ENCODE measurements at places on chromosomes 5 and 9.

DNA sequence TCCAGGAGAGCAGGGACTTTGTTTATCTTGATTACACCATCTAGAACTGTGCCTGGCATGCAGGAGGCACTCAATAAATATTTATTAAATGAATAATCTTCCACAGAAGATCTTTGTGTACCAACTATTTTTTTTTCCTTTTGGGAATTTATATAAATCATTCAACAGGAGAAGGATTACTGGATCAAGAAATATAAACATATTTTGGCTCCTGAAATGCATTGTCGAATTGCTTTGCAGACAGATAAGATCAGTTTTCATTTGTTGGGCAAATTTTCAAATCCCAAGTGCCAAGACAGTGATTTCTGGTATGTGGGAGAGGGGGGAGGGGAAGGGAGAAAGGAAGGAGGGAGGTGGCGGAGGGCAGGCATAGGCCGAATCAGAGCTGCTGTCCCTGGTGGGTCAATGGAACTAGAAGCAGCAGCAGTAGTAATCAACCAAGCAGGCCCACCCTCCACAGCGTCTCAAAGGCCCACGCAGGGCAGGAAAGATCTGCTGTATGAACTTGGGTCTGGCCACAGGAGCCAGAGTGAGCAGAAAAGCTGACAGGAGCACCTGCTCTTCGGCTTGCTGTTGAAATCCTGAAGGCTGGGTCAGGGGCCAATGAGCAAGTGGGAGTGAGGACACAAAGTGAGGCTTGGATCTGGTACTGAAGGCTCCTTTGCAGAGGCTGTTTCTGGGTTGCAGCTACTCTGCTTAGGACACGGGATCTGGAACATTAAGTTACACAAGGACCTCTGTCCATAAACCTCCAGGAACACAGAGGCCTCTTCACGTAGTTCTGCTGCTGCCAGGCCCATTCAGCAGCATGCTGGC is 15.8 kb upstream of the TRAF1 start:
- DNase-seq = no peak

GRCh38 chr9:115442054-115442453 is 324.1 kb upstream of the TNC start:
- DNase-seq = no peak

DNA sequence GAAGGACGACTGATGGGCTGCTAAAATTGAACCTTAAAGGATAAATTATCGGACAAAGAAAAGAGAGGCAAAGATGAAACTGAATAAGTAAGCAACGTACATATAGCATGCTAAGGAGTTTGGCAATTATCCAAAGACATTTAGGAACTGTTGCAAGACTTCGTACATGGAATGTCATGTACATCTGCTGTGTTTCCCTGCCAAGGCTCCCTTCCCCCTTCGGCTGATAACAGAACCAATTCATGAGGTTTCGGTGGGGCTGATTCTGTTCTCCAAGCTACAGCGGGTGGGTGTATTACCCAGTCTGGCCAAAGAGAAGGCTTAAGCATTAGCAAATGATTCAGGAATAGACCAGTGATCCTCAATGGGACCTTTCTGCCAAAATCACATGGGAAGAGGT is 190.9 kb upstream of the FREM1 start:
- DNase-seq = no peak

DNA sequence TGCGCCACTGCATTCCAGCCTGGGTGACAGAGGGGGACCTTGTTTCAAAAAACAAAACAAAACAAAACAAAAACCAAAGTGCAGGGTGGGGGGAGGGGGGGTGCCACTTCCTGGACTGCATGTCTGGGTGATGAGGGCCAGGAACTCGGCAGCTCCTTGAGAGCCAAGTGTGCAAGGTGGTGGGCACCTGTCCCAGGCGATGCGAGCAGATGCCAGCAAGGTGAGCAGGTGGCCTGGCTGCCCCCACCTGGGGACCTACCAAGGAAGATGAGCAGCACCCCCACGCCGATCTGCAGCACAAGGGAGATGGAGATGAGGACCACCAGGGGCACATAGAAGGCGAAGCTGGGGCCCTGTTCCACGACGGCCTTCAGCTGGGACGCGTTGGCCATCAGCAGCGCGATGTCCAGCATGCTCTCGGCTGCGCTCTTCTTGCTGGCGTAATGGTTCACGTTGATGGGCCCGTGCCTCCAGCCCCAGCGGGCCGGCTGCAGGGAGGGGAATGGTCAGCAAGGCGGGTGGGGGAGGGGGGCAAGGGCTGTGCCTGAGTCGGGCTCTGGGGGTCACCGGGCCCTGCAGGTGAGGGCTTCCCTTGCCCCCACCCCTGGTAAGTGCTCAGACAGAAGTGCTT is 7.8 kb downstream of the NINJ1 start:
- DNase-seq = no peak
